AG04449 (cell line): ENCODE measurements at places on chromosomes 3 and 15.

GRCh38 chr3:32454731-32455608 lies 47.7 kb downstream of the CMTM6 start:
- DNase-seq, result no peak

- DNase-seq, result no peak
Observed at GRCh38 chr15:48360841-48361240, 29.6 kb downstream of the DUT start.

DNA sequence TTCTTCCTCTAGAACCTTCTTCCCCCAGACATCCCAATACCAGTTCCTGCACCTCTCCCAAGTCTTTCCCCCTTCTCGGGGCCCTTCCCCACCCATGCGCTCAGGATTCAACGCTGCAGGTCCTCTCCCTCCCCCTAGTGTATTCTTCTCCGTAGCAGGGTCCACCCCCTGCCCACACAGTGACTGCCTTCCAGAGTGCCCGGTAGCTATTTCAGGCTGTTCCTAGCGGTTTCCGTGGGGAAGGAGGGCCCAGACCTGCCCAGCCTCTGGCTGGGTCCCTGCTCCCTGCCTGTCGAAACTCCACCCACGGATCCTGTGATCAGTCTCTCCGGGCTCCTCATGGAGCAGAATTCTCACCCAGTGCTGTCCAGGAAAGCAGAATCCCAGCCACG lies 45.2 kb upstream of the SEC61A1 start:
- DNase-seq, result no peak

DNA sequence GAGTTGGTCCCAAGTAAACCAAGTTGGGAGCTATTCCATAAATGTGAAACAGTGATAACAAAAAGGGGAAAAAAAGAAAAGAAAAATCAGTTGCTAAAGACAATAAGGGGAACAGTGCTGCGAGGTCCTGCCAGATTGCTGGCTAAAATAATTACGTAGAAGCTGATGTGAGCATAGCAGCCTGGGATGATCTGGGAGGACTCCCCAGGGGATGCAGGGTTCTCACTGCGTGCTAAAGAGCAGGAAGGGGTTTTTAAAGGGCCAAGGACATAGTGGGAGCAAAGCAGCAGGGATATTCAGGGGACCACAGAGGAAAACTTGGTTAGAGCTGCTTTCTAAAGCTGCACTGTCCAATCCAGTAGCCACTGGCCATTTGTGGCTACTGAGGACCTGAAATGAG lies 133.0 kb upstream of the UMPS start:
- no peak for DNase-seq

DNA sequence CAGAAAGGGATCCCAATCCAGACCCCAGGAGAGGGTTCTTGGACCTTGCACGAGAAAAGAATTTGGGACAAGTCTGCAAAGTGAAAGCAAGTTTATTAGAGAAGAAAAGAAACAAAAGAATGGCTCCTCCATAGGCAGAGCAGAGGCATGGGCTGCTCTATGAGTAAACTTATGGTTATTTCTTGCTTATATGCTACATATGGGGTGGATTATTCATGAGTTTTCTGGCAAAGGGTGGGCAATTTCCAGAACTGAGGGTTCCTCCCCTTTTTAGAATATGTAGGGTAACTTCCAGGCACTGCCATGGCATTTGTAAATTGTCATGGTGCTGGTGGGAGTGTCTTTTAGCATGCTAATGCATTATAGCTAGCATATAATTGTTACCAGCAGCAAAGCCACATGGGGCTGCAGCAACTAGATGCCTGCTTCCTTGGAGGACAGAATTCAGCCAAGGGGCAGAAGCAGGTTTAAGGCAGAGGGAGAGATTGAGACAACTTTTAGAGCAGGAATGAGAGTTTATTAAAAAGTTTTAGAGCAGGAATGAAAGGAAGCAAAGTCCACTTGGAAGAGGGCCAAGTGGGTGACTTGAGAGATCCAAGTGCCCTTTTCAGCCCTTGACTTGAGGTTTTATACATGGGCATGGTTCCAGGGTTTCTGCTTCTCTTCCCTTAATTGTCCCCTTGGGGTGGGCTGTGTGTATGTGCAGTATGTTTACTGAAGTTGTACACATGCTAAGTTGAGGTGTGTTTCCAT lies 41.3 kb downstream of the METTL6 start:
- no peak for DNase-seq

GRCh38 chr15:28876845-28877185 lies 9.0 kb upstream of the APBA2 start:
- DNase-seq, result no peak

DNA sequence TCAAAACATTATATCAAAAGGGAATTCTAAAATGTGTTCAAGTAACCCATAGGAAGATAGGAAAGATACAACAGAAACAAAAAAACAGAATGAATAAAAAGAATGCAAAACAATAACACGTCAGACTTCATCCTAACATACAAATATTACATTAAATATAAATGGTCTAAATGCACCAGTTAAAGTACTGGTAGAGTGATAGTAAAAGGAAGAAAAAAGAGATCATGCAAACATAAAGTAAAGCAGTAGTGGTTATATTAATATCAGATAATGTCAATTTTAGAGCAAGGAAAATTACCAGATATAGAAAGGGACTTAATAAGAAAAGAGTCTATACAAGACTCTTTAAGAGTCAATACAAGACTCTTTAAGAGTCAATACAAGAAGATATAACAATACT lies 755.7 kb downstream of the MCTP2 start:
- no peak for DNase-seq

DNA sequence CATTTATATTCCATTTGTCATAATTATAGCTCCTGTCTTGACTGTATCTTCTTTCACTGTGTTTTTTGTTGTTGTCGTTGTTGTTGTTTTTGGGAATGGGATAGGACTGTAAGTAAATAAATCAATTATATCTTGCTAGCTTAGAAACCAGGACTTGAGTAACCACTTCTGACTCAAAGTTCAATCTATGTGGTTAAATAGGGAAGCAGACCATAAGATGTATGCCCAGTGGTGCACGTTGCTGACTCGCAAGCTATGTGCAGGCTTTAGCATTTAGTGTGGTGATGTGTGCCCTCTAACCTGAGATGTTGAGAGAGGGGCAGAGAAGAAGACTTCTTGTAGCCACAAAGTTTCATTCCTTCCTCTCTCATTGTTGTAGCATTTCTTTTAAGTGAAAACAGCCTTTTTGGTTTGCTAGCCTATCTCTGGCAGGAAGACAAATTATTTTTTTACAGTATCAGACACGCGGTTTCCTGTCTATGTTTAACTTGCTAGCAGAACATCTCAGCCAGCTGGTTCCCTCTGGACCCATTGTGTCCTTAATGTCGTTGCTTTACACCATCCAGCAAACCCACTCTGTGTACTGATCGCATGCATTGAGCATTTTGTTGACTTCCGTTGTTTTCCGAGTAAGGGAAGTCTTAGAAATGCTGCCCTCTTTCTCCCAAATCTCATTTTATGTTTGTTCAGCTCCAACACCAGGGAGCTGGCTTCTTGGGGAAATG lies 52.1 kb downstream of the TGFBR2 start:
- no peak for DNase-seq

DNA sequence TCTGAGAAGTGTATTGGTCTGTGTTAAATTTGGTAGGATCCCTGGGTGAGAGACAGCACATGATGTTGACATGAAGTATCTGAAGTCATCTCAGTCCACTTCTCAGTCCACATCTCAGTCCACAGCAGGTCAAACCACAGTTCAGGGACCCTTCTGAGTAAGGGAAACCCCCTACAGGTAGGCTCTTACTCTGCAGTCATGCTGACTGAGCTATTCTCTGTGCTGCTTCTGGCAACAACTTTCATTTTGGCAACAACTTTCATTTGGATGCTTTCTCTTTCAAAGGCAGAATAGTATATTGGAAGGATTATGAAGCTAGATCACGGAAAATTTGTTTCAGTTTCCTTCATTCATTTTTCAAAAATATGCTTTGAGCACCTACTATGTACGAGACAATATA lies 178.2 kb upstream of the GOLIM4 start:
- DNase-seq, result no peak

- no peak for DNase-seq
Observed at GRCh38 chr15:62407216-62407615, 242.1 kb upstream of the C2CD4B start.

GRCh38 chr3:4376499-4376898 lies 73.3 kb downstream of the SETMAR start:
- no peak for DNase-seq

DNA sequence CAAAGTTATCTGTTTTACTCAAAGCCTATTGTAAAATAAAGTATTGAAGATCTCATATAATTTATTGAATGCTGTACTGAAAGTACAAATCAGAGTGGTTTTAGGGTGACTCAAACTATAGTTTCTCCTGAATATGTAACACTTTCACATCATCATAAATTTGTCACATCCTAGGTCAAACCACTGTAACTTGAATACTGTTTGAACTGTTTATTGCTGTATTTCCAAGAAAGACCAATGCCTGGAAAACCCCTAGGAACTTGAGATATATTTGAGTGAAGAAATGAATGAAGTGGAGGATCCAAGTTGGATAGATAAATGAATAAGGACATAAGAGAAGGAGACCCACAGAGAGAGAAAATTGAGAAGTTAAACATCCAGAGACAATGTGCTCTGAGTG lies 348.2 kb downstream of the GRM7 start:
- no peak for DNase-seq

DNA sequence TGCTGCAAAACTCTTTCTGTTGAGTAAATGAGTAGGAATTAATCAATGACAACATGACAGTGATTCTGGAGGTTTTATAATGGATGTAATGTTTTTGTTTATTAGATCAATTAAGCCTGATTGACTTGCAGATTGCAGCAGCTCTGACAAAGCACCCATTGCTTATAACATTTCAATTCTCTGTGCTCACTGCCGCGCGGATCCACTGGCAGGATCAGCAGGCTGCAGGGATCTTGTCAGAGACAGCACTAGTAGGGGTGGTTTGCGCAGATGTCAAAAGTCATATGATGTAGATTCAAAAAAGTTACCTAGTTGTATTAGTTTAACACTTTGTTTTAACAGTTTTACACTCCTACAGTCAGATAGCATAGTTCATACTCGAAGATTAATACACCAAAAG lies 93.4 kb downstream of the MBNL1 start:
- DNase-seq, result no peak

GRCh38 chr3:153740109-153740508 lies 381.1 kb upstream of the ARHGEF26 start:
- no peak for DNase-seq

DNA sequence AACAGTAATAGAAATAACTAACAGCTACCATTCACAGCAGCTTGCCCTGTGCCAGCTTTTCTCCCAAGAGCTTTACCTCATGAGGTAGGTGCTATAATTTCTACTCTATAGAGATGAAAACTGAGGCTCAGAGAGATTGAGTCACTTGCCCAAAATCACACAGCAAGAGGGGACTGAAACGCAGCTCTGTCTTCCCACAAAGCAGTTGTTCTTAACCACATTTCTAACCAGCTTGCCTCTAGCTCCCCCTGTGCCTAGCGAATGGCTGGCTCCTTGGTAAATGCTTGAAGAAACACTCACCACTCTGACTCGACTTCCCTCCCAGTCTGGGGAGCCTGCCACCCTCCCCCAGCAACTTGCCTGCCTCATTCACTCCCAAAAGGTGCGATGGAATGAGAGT lies 15.6 kb upstream of the TMEM40 start:
- no peak for DNase-seq

GRCh38 chr3:16618721-16619120 lies 13.5 kb upstream of the DAZL start:
- peak; percentile 21 for DNase-seq

DNA sequence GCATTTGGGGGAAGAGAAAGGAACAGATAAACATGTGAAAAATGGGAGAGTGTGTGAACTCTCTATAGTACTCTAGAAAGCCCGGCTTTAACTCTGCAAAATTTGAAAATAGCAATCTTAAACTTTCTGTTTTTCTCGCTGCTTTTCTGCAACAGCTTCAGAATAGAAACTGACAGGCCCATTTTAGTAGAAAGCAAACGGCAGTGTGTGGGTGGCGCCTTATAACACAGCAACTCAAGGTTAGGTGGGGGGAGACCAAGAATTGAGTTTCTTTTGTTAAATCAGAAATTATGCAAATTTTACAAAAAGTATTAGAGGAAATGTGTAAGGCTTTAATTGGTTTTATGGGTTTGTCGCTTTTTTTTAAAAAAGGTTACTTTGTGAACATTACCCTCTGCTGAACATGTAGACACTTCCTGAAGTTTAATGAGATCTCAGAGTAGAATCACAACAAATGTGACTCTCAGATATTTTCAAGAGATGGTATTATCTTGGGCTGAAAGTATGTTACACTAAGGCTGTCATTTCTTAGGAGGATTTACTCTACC lies 107.0 kb downstream of the PTPRG start:
- no peak for DNase-seq

DNA sequence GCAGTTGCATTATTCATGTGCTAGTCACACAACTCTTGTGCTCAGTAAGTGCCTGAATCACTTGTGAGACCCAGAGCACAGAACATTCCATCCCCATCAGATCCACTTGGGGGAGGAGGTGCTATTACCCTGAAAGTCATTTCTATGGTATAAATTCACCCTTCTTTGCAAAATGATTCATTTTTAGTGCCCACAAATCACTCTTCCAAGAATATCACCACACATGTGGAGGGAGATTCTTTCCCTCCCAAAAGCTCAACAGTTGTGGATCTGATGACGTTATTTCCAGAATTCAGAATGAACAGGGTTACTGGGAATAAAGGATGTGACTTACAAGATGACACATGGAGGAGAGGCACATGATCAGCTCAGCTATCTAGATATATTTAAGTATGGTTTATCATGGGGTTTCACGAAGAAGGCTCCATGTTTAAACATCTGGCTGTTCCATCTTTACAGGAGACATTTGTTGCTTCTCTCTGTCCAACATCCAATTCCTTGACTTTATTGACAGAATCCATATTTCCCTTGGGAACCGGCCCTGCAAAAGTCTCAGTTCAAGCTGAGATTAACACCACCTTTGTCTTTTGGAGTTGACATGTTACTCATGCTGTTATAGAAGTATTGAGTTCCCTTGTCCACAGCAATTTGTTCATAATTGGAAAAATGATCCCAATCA lies 214.2 kb upstream of the PROK2 start:
- DNase-seq, result peak; percentile 98

- DNase-seq, result no peak
Observed at GRCh38 chr15:72058585-72058984, 59.4 kb downstream of the MYO9A start.

DNA sequence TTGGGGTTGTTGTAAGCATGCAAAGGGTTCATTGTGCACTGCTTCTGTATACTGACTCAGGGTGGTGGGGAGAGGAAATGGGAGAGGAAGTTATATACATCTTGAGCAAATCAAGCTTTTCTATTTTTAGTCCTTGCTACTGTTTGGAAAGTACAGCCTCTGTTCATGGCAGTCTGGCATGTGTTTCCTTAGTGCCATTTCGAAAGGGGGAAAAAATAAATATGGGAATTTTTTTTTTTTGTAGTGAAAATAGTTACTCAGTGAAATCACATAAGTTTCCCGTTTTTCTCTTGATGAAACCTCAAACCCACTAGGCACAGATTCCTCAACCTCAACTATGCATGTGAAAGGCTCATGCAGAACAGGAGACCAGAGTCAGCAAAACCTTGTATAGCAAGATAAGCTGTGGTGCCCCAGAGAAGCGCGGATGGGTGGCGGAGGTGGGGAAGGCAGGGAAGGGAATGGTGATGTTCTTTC lies 353.3 kb downstream of the LPP start:
- DNase-seq, result peak; percentile 90

- DNase-seq, result no peak
Observed at GRCh38 chr3:105365391-105366325, 1.1 kb upstream of the ALCAM start.

- DNase-seq, result no peak
Observed at GRCh38 chr3:86180696-86181095, 810.3 kb downstream of the VGLL3 start.
